Suprapubic skin (tissue), 4 donors: ENCODE measurements at places on chromosomes 5 and 9. TPM values are rescaled to one million over a fixed set of nuclear protein-coding genes. Genes with fewer than 3 reads are reported as not detected.

GRCh38 chr5:11052871-11053270 is 291.8 kb upstream of the DAP start:
- H3K27me3 ChIP-seq, result no peaks in the 10 kb centered on the region
- no peaks in the 10 kb centered on the region for H3K36me3 ChIP-seq
- DNase-seq, result no peak

DNA sequence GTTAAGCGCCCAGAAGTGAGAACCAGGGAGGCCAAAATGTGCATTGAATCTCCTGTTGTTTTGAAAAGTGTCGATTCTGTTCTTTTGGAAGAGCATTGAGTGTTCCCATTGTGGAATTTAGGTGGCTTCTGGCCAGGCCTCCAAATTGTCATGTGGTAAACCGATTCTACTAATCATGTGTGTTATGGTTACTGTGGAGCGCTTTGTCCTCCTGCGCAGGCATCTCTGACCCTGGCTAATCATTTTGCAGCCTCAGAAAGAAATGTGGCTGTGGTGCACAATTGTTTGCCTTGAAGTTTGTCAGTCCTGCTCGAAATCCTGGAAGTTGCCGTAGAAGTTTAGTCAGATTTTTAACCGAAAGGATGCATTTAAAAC is 121.3 kb downstream of the RASGRF2 start:
- H3K27ac ChIP-seq, result no peak overlapping the region
- no peak overlapping the region for H3K4me3 ChIP-seq
- no peaks in the 10 kb centered on the region for H3K4me1 ChIP-seq

The S100Z gene
- total RNA-seq, result not detected

The FAF2 gene
- total RNA-seq, result 28.8 TPM

DNA sequence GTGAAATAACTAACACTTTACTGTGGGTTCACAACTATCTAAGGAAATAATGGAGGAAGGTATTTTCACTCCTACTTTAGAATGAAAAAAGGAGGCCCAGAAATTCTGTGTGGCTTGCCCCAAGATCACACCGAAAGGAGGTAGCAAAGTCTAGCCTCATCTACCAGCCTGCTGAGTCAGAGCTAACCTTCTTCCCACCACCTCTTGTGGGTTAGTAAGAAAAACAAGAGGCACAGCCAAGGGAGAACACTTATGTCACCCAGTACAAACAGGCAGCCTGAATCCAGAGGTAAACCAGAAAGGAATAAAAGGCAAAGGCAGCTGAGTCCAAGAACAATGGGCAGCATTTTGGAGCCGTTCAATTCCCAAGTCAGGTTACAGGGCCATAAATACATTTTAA is 91.9 kb upstream of the RASEF start:
- DNase-seq, result no peak
- no peaks in the 10 kb centered on the region for H3K4me1 ChIP-seq

The NEK6 gene
- 5.9 TPM for total RNA-seq

- no peak for DNase-seq
- no peak overlapping the region for H3K27ac ChIP-seq
- H3K4me3 ChIP-seq, result no peak overlapping the region
Observed at GRCh38 chr9:96321515-96321914, 19.5 kb upstream of the HSD17B3 start.

DNA sequence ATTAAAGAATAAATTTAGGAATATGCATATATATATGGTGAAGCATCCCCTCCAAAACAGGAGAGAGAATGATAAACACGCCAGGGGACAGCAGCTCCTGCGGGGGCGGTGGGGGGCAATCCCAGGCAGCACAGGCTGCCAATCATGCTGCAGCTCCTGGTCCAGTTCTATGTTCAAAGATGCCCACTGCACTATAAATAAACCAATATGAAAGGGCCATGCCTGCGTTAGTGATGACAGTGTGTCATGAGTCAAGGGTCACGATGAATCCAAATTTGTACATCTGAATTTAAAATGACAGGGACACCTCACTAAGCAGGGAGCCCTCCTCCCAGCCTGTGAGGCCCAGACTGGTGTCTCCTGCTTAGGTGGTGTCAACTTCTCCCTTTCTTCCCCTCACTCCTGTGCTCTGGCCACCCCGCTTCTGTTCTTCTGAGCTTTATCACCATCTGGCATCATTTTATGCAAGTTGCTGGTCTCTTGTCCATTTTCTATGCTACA is 153.9 kb downstream of the MED27 start:
- no peaks in the 10 kb centered on the region for H3K36me3 ChIP-seq
- H3K27me3 ChIP-seq, result no peaks in the 10 kb centered on the region
- no peak overlapping the region for H3K4me3 ChIP-seq
- no peak overlapping the region for H3K27ac ChIP-seq
- DNase-seq, result no peak
- no peaks in the 10 kb centered on the region for H3K4me1 ChIP-seq

DNA sequence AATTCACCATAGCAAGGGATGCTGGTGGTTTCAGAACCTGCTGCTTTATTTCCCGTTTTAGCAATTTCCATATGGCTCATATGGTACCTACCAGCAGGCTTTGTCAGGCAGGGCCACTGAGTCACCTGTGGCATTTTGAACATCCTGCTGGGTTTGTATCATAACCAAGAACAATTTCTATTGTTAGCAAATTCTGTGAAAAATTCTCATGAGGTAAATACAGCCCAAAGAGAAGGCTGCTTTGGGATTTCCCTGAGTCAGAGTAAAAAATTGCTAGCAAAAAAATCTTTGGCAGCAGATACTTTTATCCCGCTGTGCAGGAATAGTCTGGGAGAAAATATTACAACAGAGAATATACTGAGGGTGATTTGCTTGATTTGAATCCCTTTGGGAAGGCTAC is 52.7 kb downstream of the PRR16 start:
- DNase-seq, result no peak
- no peak overlapping the region for H3K4me3 ChIP-seq
- no peaks in the 10 kb centered on the region for H3K36me3 ChIP-seq
- no peak overlapping the region for H3K27ac ChIP-seq

DNA sequence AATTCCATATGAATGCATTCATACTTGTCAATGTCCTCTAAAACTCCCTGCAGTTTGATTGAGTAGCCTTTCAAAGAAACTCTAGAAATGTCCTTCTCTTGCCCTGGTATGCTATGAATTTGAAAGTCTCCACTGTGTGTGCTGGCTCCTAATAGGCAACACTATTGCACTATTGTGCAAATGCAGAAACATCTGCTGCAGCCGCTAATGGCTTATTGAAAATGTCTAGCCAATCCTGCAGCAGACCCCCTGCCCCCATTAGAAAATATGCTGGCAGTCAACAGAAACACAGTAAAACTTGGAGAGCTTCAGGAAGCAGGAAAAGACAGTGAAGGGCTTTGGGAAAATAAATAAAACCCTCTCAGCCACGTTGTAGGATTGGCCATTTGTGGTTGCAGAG is 87.3 kb upstream of the GRAMD2B start:
- no peak overlapping the region for H3K4me3 ChIP-seq
- no peaks in the 10 kb centered on the region for H3K36me3 ChIP-seq
- H3K4me1 ChIP-seq, result peaks cover 6% of the 10 kb centered on the region

DNA sequence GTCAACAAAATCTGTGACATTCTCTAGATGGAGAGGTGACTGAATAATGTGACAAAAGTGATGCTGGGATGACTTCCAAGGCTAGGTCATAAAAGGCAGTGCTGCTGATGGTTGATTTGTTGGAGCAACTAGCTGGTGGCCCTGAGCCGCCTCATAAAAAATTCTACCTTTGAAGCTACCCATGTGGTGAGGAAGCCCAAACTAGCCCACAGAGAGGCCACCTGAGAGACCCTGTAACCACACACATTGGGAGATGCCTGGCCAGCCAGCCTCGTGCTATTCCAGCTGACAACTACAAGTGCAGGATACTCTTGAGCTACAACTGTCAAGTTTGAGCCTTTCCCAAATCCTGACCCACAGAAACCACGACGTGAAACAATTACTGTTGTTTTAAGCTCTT is 22.7 kb downstream of the CLTA start:
- no peak overlapping the region for H3K27ac ChIP-seq
- H3K4me3 ChIP-seq, result no peak overlapping the region
- peaks cover 24% of the 10 kb centered on the region for H3K4me1 ChIP-seq
- peaks cover 76% of the 10 kb centered on the region for H3K36me3 ChIP-seq
- H3K27me3 ChIP-seq, result no peaks in the 10 kb centered on the region

The LRRC19 gene
- total RNA-seq, result not detected

DNA sequence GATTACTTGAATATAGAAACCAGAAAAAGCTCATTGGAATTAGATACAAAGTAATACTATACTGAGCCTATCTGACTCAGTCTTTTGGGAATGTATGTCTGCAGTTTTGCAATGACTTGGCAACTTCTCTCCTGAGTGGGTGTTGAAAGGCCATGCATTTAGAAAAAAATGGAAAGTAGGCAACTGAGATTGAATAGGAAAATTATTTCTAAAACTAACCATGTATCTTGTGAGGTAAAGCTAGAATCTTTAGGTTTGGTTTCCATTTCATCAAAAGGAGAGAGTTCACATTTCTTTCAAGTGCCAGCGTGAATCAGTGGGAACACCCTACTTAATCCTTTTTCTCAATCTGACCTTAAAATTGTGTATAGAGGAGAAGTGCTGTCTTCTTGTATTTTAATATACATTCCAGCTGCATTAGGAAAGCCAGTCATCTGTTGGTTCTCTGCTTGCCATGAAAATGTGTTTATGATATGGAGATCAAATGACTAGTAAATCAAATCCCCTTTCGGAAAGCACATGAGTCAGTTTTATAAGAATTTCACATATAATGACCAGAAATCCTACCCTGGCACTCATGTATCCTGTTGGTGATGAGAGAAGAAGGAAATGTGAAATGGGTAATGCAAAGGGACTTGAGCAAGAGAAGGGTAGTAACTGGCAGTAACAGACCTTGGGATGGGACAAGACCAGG is 30.4 kb downstream of the NFX1 start:
- H3K27ac ChIP-seq, result no peak overlapping the region
- H3K4me3 ChIP-seq, result no peak overlapping the region
- no peaks in the 10 kb centered on the region for H3K27me3 ChIP-seq
- no peaks in the 10 kb centered on the region for H3K4me1 ChIP-seq
- peaks cover 86% of the 10 kb centered on the region for H3K36me3 ChIP-seq

The KCNN2 gene
- total RNA-seq, result 0.62 TPM

DNA sequence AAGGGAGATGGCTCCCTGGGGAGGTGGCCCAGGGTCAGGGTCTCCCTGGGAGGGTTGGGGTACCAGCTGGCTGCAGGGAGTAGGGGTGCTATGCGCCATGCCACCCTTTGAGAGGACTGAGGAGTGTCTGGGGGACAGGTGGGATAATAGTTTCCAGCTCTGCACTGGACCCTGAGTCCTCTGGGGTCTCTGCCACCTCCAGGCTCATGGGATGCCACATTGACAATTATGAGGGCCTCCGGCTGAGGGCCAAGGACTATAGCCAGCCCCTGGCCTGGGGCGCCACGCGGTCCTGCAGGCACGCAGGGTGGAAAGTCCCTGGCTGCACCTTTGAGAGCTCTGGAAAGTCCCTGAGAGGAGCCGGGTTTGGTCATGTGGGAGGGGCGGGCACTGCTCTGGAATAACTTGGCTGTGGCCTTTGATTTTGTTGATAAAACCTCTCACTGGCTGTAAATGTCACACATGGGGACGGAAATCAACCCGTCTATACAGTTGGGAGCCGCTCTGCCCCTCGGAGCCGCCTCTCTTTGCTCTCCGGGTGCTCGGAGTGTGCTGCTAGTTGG is 16.0 kb downstream of the TRAF2 start:
- DNase-seq, result peak; percentile 79
- peaks cover 53% of the 10 kb centered on the region for H3K4me1 ChIP-seq
- H3K27me3 ChIP-seq, result no peaks in the 10 kb centered on the region
- H3K36me3 ChIP-seq, result peaks cover 24% of the 10 kb centered on the region

The C8G gene
- 2.7 TPM for total RNA-seq

DNA sequence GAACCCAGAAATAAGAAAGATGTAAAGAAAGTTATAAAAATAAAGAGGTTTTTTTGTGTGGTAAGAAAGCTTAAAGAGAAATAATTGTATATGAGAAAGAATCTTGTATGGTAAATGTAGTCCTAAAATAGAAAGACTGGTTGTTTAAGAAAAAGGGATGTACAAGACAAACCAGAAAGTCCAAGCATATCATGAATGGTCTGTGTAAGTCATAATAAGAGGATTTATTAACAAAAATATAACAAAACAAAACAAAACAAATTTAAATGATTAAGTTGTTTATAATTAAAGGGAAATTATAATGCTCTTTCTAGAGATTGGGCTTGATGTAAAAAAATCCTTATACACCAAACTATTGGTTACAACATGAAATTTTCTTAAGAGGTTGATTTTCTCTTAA is 590.4 kb upstream of the PTGER4 start:
- DNase-seq, result no peak
- no peaks in the 10 kb centered on the region for H3K27me3 ChIP-seq
- H3K4me1 ChIP-seq, result no peaks in the 10 kb centered on the region
- no peak overlapping the region for H3K27ac ChIP-seq
- H3K4me3 ChIP-seq, result no peak overlapping the region

DNA sequence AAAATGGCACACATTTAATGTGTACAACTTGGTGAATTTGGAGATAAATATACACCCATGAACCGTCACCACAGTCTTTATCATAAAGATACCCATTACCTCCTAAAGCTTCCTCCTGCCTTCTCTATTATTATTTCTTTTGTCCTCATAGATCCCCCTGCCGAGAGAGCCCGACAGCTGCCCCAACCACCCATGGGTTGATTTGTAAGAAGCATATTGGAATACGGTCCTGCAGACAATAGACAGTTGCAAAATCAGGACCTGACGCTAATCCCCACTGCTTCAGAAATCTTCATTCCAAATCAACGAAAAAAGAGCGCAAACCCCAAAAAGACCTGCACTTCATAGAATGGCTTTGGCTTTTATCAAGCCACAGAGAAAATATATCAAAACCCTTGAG is 697.5 kb downstream of the SEMA5A start:
- no peak for DNase-seq
- no peaks in the 10 kb centered on the region for H3K36me3 ChIP-seq
- H3K4me3 ChIP-seq, result no peak overlapping the region
- H3K27me3 ChIP-seq, result no peaks in the 10 kb centered on the region

The PCDHB2 gene
- total RNA-seq, result 4.3 TPM

DNA sequence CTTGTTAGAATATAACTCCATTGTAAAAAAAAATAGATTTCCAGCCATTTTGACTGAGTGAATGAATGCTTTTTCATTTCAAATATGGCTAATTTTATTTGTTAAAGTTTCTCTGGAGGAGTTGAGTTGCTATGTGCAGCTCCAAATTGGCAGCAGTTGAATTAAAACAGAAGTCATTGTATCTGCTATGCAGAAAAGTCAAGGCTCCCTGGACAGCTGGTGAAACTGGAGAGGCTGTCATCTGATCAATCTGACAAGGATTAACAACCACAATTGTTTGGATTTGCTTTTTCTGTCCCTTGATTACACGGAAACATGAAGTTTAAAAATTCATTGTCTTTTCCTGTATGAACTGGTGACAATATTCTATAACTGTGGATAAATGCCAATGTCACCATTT is 713.9 kb downstream of the EFNA5 start:
- no peaks in the 10 kb centered on the region for H3K27me3 ChIP-seq
- DNase-seq, result no peak
- no peak overlapping the region for H3K4me3 ChIP-seq
- no peaks in the 10 kb centered on the region for H3K36me3 ChIP-seq
